Thyroid gland (tissue), 4 donors: ENCODE measurements at places on chromosomes 6 and 20.
A peak's percentile ranks its signal among the peaks of the same experiment; 100 is the strongest.

DNA sequence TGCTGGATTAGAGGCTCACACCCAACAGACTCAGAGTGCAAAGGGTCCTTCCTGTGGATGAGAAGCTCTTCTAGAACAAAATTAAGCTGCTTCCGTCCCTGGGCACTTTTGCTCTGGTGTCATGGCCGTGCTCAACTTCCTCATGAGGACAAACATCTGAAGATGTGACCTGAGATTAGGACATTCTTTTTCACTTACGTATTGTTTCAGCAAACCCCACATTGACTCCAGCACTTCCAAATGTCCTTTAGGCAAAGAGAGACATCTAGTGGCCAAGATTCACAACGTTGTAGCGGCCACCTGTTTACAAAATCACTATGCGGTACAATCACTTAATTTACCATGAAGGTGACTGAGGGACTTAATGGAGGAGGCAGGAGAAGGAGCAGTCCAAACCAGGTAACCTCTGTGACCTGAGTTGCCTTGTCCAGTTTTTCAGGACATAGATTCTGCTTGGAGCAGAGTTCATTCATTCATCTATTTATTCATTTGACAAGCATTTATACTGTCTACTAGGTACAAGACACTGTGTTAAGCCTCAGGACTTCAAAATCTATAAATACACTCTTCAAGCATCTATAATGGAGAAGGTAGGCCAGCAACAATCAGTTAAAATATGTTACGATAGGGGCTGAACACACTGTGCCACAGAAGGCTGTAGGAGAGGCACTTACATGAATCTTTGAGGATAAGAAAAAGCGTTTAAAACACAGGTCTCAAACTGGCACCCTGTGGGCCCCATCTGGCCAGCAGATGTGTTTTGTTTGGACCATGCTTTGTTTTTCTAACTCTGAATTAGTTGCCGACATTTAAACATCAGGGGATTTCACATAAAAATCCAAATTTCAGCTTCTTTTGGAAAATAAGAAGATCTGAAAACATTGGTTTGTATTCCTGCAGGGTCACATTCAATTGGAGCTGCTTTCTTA lies 5.6 kb upstream of the ADGRF1 start:
- no peaks in the 10 kb centered on the region for H3K27me3 ChIP-seq
- no peaks in the 10 kb centered on the region for H3K36me3 ChIP-seq
- no peak overlapping the region for H3K4me3 ChIP-seq
- H3K27ac ChIP-seq = peak overlapping the region; percentile 50
- DNase-seq = peak; percentile 53

DNA sequence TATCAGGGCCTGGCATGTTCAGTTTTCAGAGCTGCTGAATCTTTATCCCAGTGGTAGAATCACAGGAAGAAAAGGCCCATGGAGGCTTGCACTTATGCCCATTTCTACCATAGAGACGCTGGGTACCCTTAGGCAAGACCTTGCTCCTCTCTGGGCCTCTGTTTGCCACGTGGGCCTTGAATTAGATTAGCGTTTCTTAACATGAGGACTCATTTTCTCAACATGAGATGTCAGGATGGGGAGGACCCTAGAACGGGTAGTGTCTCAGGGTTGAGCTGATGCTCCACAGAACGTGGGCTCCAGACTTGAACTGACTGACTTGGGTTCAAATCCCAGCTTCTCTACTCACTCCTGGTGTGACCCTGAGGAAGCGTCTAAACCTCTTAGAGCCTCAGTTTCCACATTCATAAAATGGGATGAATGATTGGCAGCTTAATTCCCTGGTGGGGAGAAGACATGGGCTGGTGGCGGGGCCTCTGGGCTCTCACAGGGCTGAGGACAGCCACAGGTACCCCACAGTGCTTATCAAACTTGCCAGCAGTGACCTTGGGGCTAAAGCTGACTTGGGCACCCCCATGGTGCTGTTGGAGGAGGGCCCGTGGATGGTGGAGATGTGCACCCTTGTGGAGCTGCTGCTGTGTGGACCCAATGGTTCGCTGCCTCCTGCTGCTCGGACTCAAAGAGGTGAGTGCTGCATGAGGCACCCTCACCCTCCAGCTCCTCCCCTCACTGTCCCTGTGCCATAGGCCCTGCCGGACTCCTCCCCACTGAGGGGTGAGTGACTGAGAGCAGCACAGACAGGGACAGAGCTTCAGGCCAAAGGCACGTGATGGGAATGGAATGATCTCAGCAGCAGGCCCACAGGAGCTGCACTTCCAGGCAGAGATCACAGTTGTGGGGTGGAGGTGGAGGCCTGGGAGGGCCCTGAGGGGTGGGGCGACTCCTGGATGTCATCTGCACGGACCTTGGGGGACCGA lies 28.2 kb downstream of the SUN5 start:
- H3K27me3 ChIP-seq = no peaks in the 10 kb centered on the region
- H3K27ac ChIP-seq = no peak overlapping the region
- no peaks in the 10 kb centered on the region for H3K4me1 ChIP-seq
- peak; percentile 25 for DNase-seq
- H3K4me3 ChIP-seq = no peak overlapping the region
- no peaks in the 10 kb centered on the region for H3K36me3 ChIP-seq

- H3K36me3 ChIP-seq = peaks cover 19% of the 10 kb centered on the region
- H3K4me1 ChIP-seq = peaks cover 24% of the 10 kb centered on the region
- no peak for DNase-seq
- no peaks in the 10 kb centered on the region for H3K27me3 ChIP-seq
- H3K27ac ChIP-seq = no peak overlapping the region
- no peak overlapping the region for H3K4me3 ChIP-seq
Measured at GRCh38 chr6:109379711-109380110, 2.6 kb downstream of the CD164 start.

DNA sequence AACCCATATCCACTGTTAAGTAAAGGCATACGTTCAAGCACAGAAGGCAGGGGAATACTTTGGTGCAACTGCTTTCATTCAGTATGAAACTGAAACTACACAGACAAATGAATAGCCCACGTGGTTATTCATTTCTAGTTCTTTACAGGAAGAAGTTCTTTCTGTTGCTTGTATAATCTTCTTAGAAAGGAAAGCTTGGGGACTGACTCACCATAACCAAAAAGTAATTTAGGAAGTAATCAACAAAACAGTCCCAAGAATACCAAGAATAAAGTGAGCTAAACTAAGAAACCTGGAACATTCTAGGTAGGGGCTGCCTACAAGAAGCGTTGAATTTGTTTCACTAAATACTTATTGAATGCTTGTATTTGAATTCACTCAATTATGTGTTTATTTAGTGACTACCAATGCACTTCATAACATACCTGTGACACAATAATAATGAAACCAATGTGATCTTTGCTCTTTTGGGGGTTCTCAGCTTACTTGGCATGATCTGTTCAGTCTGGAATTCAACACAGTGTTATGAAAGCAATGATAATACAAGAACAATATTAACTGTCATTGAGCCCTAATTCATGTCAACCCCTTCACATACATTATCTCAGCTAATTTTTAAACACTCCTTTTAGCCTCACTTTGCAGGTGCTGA lies 25.1 kb upstream of the KIAA0408 start:
- no peak overlapping the region for H3K4me3 ChIP-seq
- H3K36me3 ChIP-seq = no peaks in the 10 kb centered on the region
- DNase-seq = no peak
- no peak overlapping the region for H3K27ac ChIP-seq
- H3K4me1 ChIP-seq = no peaks in the 10 kb centered on the region

DNA sequence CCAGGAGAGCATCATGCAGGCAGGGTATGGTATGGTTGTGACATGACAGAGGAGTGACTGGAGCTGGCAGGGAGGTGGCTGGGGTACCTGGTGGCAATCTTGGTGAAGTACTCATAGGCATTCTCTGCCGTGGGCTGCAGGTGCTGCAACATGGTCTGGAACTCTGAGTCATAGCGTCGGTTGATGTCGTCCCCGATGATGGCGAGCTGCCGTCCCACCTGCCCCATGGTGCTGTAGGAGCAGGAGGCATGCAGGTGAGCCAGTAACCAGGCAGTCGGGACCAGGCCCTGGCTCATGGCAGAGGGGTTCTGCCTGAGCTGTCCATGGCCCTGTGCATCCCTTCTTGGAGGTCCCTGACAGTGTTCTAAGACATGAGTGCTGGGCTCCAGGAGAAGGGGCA lies 4.9 kb downstream of the BAK1 start:
- peaks cover 20% of the 10 kb centered on the region for H3K36me3 ChIP-seq
- H3K4me1 ChIP-seq = peaks cover 18% of the 10 kb centered on the region
- DNase-seq = no peak
- H3K4me3 ChIP-seq = no peak overlapping the region

- H3K27me3 ChIP-seq = no peaks in the 10 kb centered on the region
- DNase-seq = no peak
- no peaks in the 10 kb centered on the region for H3K36me3 ChIP-seq
- no peak overlapping the region for H3K4me3 ChIP-seq
- no peaks in the 10 kb centered on the region for H3K4me1 ChIP-seq
- no peak overlapping the region for H3K27ac ChIP-seq
Measured at GRCh38 chr6:135722190-135722589, 129.3 kb upstream of the PDE7B start.

- no peak for DNase-seq
- no peak overlapping the region for H3K4me3 ChIP-seq
- H3K4me1 ChIP-seq = no peaks in the 10 kb centered on the region
- H3K36me3 ChIP-seq = no peaks in the 10 kb centered on the region
Measured at GRCh38 chr20:14444106-14444505, 106.7 kb upstream of the FLRT3 start.
